ENCODE measurements at places on chromosomes 16 and 17.

DNA sequence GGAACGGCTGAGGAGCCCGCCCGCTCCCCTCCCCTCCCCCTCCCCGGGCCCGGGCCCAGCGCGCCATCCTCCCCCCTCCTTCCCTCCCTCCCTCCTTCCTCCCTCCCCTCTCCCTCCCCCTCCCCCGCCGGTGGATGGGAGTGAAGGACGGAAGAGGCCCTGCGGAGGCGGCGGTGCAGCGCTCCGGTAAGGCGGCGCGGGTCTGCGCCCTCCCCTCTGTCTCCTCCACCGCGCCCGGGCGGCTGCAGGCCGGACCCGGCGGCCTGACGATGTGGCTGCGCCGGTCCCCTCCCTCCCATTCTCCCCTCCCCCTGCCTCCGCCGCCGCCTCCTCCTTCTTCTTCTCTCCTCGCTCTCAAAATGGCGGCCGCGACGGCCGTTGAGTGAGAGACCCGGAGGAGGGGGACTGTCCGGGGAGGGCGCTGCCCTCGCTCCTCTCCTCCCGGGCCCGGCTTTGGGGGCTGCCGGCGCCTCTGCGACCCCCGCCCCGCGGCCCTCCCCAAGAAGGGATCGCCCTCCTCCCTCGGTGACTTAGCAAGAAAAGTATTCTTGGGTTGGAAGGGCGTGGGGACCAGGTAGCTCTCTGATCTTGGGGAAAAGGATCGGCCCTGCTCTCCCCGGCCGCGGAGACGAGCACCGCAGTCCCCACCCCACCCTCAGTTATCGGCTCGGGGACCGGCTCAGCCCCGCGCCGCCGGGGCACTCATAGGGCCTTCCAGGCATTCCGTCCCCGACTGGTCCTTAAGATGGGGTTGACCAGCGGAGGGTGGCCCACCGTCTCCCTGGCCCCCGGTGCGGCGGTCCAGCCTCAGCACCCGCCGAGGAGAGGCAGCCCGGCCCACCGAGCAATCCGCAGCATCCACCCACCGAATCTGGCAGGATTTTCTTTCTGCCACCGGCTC lies 617 bp downstream of the PAFAH1B1 start:
- DNase-seq: peak; percentile 71

GRCh38 chr17:56540836-56541235 lies 52.7 kb upstream of the NOG start:
- DNase-seq: no peak

DNA sequence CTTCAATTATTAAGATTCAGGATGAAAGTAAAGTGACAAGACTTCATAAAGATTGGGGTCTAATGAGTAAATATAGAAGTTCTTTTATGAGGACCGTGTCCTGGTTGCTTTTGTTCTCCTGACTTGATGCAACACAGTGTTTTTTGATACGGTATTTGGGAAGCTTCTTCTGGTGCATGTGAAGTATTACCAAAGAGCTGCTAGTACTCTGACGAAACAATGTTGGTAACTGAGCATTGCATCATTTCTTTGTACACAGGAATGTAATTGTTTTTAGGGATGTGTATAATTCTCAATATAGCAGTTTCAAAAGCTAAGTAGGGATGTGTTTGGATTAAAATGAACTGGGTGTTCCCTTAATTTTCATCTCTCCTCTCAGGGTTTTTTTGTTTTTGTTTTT lies 15.9 kb downstream of the KPNB1 start:
- DNase-seq: no peak

DNA sequence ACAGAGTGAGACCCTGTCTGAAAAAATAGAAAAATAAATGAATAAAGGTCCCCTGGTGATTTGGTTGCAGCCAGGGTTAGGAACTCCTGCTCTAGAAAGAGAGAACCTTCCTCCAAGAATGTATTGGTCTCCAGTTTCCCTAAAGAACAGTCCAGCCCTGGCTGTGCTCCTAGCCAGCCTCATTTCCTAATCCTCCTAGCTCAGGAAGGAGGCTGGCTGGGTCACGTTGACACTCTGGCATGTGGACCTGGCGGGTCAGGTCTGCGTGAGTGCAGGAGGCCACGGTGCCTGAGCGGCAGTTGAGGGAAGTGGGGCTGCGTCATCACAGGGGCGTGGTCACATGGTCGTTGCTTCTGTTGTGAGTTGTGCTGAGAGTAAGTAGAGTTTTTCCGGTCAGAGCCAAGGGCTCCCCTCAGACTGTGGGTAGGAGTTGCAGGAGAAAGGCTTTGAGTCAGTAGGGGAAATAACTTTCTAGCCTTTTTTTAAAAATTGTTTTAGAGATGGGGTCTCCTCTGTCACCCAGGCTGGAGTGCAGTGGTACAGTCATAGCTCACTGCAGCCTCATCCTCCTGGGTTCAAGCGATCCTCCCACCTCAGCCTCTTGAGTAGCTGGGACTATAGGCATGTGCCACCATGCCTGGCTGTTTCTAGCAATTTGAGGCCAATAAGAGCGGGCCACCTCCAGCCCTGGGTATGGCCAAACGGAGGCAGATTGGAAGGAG lies 194.0 kb upstream of the CIBAR2 start:
- DNase-seq: peak; percentile 81

All from Calu3 (cell line).